Left ventricle myocardium inferior (tissue), 1 donor: ENCODE measurements at places on chromosomes 5 and 9. TPM values are rescaled to one million over a fixed set of nuclear protein-coding genes. Genes with fewer than 3 reads are reported as not detected.

Gene SLC31A1
- total RNA-seq, result 12.6 TPM

Gene WNT8A
- not detected for total RNA-seq

Gene ZNF608
- 6.8 TPM for total RNA-seq

Gene ARHGEF28
- total RNA-seq, result 2.1 TPM

Gene SPATA31E1
- total RNA-seq, result not detected

Gene SLU7
- total RNA-seq, result 56.2 TPM

Gene NUP214
- 24.7 TPM for total RNA-seq

Gene TEX10
- total RNA-seq, result 7.7 TPM

Gene CDKN2A
- total RNA-seq, result 0.30 TPM

Gene GNAQ
- total RNA-seq, result 15.2 TPM

Gene ACTBL2
- total RNA-seq, result not detected

Gene FOXD4L4
- not detected for total RNA-seq

Gene SLCO4C1
- total RNA-seq, result 0.22 TPM

Gene GFI1B
- 0.27 TPM for total RNA-seq

Gene CCNO
- total RNA-seq, result not detected

Gene GRIA1
- 0.14 TPM for total RNA-seq

Gene PTPN3
- total RNA-seq, result 27.4 TPM

Gene MSX2
- 2.3 TPM for total RNA-seq

Gene ENTPD8
- total RNA-seq, result not detected

Gene CDX1
- total RNA-seq, result not detected

Gene ANGPTL2
- 35.7 TPM for total RNA-seq

Gene LCN10
- 9.6 TPM for total RNA-seq

Gene GPR107
- 23.3 TPM for total RNA-seq

Gene PCDHA9
- total RNA-seq, result not detected

Gene MCTP1
- total RNA-seq, result 7.8 TPM

Gene AGGF1
- 16.2 TPM for total RNA-seq

Gene NOL8
- 12.7 TPM for total RNA-seq

Gene PCDHA12
- not detected for total RNA-seq

Gene GABBR2
- total RNA-seq, result 1.1 TPM
